ENCODE measurements at places on chromosomes 3 and 15.

DNA sequence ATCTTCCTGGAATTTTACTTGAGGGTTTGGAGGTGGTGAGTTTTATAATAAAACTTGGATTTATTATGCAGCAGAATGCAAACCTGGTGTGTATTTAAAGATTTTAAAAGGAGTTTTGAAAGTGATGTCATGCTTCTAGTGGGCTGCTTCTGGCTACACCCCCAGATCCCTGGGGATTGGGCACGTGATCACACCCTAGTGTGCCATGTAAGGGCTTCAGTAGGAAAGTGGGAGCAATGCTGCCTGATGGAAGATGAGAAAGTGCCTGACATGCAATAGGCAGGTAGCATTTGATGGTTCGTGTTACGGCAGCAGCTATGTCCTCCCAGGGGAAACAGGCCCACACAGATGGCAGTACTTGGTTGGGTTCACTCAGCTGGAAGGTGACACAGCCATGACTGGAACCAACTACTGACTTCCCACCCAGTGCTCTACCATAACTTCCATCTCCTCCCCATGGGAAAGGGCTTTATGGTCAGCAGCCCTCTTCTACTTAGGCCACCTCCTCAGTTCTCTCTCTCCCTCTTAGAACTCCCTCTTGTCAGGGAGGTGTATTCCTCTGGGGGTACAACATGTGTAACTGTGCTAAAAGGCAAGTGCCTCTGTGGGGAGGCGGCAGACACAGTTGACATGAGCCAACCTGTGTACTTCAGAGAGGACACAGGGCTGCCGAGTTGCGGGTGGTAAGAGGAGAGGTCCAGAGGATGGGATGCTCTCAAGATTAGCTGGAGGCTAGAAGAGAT lies 5.6 kb downstream of the ITPKA start:
- DNase-seq = no peak

DNA sequence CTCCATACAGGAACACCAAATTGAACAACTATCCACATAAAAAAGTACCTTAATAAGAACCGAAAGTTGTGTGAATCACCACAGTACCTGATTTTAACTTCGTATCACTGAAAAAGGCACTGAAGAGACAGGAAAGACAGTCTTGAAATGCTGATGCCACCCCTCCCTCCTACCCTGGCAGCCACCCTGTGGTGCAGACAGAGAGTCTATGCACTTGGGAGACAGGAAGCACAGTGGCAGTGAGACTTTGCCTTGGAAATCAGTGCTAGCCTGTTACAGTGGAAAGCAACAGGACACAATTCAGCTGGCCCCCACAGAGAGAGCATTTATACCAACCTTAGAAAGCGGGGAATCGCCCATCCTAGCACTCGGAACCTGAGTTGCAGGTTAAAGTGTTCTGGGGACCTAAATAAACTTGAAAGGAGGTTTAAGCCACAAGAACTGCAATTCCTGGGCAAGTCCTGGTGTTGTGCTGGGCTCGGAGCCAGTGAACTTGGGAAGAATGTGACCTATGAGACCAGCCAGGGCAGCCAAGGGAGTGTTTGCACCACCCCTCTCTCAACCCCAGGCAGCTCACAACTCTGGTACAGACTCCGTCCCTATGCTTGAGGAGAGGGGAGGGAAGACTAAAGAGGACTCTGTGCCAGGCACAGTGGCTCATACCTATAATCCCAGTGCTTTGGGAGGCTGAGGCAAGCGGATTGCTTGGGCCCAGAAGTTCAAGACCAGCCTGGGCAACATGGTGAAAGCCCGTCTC lies 240.1 kb downstream of the ISL2 start:
- no peak for DNase-seq

DNA sequence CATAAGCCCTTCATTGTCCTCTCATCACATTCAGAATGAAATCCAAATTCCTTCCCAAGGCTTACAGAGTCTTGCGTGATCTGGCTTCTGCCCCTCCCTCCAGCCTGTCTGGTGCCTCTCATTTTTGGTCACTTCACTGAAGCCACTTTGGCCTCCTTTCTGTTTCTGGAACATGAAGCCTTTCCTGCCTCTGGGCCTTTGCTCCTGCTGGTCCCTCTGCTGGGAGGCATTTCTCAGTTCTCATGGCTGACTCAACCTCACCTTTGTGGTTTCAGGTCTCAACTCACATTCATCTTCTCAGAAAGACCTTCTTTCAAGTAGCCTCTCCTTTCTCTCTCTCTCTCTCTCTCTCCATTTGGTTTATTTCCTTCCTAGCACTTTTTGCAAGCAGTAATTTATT lies 43.9 kb upstream of the BHLHE40 start:
- DNase-seq = no peak

GRCh38 chr3:25455441-25456132 lies 27.5 kb downstream of the RARB start:
- no peak for DNase-seq

- DNase-seq = no peak
These were observed 150.9 kb upstream of the MCTP2 start for GRCh38 chr15:94080416-94080815.

DNA sequence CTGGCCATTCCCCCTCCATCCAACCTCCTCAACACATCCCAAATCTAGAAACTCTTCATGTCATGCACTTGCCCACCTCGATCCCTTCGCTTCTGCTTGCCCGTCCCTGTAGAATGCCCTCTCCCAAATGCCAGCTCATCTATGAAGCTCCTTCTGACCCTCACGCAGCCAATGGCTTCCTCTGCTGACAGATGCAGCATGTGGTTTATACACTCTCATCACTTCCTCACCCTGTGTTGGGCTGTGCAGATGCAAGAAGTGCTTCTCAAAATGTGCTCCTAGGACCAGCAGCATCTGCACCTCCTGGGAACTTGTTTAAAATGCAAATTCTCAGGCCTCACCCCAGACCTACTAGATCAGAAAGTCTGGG lies 51.7 kb downstream of the SEMA5B start:
- DNase-seq = no peak

GRCh38 chr3:41907330-41908073 lies 54.4 kb downstream of the ULK4 start:
- DNase-seq = no peak

GRCh38 chr3:54691289-54691771 lies 236.5 kb downstream of the LRTM1 start:
- DNase-seq = no peak

DNA sequence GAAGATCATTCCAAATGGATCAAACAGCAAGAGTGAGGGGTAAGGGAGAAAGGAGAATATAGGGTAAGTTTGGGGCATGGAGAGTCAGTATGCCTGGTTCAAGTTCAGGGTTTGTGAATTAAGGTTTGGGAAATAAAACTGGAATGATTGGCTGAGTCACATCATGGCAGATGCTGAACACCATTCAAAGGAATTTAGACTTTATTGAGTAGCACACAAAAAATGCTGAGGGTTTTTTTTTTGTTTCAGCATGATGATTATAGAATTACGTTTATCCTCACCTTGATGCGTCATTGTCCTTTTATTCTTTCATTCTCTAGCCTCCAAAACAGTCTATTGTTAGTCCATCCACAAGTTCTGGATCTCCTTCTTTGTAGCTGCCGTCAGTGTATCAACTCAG lies 220.0 kb upstream of the UMPS start:
- no peak for DNase-seq

GRCh38 chr3:192935441-192935840 lies 17.8 kb upstream of the MB21D2 start:
- no peak for DNase-seq

Measured in activated CD8-positive, alpha-beta memory T cell treated with anti-CD3 and anti-CD28 coated beads for 48 hours (primary cell).